ENCODE measurements at places on chromosomes 1 and 21.

DNA sequence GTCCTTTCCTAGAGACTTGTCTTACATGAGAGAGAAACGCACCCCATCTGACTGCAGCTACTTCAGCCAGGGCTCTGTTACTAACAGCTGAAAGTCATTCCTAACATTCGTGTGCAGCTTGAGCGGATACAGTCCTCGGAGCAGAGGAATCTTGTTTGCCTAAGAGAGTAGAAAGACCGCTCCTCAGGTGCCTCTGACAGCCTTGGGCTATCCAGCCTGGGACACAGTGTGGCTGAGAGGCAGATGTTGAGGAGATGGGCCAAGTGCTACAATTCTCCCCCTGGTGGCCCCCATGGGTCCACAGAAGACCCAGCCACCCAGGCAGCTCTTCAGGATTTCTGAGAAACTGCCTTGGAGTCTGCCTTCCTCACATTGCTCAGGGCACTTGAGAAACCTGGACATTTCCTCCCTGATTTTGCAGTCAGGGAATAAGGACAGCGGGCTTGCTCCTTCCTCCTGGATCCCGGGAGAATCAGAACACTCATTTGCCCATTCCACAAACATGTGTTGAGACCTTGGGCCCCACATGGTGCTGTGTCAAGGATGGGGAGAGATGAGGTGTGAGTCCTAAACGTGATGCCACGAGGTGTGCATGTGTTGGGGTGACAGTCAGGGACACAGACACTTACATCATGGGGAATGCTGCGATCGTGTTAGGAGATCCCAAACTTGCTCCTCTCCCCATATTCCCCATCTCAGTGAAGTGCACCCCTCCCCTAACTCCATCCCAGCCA is 13.1 kb downstream of the TRIM62 start:
- DNase-seq, result no peak

DNA sequence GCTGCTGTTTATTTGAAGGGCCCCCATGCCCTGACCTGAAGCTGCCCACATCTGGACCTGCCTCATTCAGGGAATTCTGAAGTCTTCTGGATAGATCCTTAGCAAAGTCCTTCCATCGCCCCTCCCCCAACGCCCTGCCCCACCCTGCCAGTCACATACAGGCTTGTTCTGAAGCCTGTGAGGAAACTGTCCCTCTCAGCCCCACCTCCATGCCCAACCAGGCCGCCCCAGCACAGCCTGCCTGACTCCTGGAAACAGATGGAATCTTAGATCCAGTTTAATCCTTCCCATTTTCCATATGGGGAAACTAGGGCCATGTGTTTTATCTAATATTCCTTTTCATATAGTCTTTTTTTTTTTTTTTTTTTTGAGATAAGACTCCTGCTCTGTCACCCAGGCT is 44.5 kb upstream of the GPR37L1 start:
- DNase-seq, result no peak

GRCh38 chr1:166479052-166479631 is 312.3 kb upstream of the FAM78B start:
- no peak for DNase-seq

- no peak for DNase-seq
These were observed 533.3 kb downstream of the PTBP2 start for GRCh38 chr1:97254731-97255463.

DNA sequence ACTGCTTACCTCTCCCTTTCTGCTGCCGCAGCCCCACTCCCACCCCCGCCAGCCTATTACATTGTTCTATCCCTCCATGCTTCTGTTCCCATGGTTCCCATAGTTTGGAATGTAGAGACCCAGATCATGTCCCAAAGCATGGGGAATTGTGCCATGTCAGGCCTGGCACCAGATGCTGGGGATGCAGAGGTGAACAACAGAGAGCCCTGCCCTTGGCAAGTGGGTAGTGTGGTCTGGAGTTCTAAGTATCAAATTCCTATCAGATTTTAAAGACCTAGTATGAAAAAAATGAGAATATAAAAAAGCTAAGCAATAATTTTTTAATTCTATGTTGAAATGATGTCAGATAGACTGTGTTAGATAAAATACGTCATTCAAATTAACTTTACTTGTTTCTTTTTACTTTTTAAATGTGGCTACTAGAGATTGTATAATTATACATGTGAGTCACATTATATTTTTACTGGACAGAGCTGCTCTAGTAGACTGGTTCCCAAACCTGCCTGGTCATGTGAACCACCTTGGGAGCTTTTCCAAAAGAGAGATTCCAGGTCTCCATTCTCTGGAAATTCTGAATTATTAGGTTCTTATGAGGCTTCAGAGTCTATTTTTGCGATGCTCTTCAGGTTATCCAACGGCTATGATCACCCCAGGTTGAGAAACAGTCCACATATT is 113.0 kb upstream of the DAB1 start:
- DNase-seq, result no peak

GRCh38 chr1:27011976-27012563 is 580 bp downstream of the TENT5B start:
- no peak for DNase-seq

- DNase-seq, result no peak
These were observed 163.2 kb upstream of the NBPF11 start for GRCh38 chr1:148315071-148315811.

GRCh38 chr1:227557962-227558725 is 5.2 kb upstream of the ZNF678 start:
- DNase-seq, result no peak
